ENCODE measurements at places on chromosomes 16 and 17.

DNA sequence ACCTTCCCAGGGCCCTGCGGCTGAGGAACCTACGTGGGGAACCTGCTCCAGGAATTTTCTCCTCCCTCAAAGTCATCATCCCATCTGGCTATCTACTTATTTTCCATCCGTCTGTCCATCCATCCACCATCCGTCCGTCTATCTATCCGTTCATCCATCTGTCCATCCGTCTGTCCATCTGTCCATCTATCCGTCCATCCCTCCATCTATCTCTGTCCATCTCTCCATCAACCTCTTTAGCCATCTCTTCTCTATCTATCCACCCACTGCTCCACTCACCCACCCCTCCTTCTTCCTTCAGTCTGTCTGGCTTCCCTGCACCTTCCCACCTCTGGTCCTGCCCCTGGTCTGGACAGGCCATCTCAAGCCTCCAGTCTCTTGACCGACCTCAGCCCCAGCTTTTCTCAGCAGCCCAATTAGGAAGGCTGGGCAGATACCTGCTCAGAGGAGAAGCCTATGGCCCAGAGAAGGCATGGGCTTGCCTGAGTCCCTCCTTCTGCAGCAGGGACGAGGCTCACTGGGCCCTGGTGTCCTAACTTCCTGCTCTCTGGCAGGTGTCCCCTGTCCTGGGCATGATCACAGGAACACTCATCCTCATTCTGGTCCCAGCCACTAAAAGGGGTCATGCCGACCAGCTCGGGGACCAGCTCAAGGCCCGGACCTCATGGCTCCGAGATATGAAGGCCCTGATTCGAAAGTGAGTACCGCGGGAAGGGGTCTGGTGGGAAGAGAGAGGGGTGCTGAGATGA lies 23.0 kb downstream of the MYBBP1A start:
- no peak for DNase-seq

DNA sequence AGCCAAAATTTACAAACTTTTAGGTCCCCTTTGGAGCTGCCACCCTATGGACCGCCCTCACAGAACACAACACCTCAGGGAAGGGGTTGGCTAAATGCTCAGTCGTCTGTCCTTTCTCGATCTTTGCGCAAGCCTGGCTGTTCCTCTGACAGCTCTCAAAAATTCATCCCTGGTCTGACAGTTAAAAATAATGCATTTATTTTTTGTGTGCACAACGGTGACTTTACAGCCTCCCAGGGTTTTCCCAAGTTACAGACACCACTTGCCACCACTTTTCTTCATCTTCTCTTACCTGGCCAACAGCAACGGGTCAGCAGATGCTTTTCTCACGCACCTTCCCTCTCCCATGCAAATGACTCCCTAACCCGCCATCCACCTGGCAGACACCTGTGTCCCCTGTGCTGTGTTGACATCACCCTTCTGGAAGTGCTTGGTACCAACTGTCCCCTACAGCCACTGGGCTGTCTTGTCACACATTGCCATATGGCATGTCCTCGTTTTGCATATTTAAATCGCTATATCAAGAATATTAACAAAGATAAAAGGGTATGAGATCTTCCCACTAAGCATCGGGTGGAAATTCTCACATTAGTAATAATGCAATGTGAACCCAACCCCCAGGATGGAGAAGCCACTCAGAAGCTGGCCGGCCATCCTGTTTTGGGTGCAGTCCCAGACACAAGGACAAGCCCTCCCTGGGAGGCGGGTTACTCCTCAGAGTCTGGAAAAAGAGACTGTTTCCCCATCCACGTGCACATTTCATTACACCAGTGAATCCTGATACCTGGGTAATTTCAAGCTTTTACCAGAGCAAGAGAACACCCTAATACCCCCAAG lies 187.0 kb downstream of the ZFHX3 start:
- DNase-seq: no peak

DNA sequence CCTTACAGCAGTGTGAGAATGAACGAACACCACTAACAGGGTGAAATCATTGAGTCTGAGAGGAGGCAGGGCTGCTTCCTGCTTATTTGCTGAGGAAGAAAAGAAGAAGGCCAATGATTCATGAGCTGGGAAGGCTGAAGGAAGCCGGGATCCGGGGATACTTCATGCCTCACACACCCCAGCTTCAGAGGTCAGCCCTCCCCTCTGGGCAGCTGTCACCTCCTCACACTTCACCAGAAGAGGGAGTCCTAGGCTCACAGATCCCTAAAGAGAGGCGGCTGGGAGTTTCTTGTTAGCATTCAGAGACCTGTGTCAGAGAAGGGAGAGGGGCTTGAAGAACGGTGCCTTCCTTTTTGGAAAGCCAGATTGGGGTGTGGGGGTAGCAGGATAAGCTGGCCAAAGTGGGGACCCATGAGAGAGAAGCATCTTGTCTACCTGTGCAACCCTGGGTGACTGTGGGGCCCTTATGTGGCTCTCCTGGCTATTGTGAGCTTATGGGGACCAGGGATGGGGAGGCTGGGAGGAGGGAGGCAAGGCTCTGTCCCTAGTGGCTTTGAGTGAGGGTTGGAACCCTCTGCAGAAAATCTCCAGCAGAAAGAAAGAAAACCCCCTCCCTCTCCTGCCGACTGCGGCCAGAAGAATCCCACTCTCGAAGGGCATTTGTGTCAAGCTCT lies 94.6 kb downstream of the RGS9 start:
- no peak for DNase-seq

DNA sequence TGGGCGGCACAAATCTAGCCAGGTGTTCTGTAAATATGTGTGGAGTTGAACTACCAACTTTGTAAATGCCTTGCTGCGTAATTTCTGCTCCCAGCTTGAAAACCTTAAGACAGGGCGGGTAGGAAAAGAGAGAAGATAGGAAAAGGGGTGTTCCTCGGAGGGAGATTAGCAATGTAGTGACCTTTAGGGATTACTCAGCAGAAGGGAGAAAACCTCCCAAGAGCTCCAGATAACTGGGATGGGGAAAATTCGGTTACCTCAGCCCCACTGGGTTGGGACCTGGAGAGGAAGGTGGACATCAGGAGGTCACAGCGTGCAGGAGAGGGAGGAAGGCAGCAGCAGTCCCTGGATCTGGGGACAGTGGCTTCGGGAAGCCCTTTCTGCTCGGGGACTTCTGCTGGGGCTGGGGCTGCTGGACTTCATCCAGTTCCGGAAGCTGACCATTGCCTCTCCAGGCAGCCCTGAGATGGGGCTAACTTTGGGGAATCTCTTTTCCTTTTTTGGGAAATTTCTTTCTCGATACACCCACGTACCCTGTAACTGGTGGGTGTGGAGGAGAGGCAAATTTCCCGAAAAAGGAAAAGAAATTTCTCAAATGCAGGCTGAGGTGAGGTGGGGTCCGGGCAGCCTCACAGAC lies 39.2 kb downstream of the MPRIP start:
- DNase-seq: no peak

- no peak for DNase-seq
Measured at GRCh38 chr17:322006-322780, 30.4 kb downstream of the RPH3AL start.

GRCh38 chr17:74769856-74770497 lies 6.2 kb downstream of the NAT9 start:
- DNase-seq: no peak

DNA sequence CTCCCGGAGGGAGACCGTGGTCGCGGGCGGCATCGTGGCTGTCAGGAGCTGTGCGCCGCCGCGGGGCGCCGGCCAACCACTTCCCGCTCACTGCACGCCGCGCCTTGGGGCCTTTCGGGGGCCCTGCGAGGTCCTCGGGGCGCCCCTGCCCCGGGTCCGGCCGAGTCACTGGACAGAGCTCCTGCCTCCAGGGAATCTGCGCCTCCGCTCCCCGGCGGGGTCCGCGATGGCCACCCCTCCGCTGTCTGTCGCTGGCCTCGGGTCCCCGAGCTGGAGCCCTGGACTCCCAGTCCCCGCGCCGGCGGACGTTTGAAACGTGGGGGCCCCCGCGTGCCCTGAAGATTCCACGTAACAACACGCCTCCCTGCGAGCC lies at the start of gene QRICH2:
Gene QRICH2, minus strand, starts transcription at position 311 of the 373 bp plus-strand sequence. Its CDS starts 278 bp downstream, at position 33.
- DNase-seq: no peak

- no peak for DNase-seq
Measured at GRCh38 chr16:77910021-77910420, 112.3 kb upstream of the CLEC3A start.

- no peak for DNase-seq
Measured at GRCh38 chr16:12461201-12461600, 342.5 kb downstream of the CPPED1 start.

DNA sequence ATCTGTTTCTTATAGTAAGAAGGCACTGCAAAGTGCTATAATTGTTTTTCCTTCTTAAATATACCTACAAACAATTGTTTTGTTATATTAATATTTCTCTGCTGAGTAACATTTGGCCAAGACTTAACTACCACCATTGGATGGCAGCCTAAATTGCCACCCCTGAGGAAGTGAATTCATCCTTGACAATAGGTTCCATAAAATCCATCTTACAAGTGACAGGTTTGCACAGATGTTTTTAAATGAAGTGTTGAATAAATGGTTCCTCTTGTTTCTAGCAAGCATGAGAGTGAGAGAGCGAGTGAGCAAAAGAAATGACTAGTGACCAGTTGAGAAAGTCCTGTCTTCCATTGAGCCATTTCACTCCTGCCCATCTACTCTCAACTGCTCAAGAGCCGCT lies 8.3 kb upstream of the MPHOSPH6 start:
- no peak for DNase-seq

DNA sequence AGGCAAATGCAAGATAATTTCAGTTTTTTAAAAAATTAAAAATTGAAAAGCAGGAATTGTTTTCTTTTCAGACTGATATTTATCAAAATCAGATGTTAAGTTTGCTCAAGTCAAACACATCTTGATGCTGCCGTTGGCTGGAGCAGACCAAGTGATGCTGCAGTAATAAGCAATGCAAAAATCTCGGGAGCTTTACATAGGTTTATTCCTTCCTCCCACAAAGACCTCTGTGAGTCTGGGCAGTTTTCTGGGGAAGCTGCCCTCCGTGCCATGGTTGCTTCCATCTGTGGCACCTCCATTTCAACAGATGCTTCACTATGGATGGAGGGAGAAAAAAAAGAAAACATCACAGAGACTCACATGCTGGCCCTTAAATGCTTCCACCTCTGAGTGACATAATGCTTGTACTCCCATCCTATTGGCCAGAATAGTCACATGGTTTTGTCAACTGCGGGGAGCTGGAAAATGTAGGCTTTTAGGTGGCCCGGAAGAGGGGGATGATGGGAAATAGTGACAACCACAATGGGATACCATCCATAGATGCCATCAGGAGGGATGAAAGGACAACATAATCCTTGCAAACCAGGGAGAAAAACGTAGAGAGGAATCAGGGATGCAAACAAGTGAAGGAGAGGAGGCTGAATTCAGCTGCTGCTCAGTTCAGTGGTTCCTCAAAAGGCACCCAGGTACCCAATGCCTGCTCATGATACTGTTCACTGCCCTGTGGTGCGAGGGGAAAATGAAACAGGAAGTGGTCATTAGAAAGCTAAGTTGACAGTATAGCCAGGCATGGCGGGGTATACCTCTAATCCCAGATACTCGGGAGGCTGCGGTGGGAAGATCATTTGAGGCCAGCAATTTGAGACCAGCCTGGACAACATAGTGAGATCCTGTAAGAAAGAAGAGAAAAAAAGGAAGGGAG lies 13.5 kb upstream of the ERCC4 start:
- DNase-seq: no peak

DNA sequence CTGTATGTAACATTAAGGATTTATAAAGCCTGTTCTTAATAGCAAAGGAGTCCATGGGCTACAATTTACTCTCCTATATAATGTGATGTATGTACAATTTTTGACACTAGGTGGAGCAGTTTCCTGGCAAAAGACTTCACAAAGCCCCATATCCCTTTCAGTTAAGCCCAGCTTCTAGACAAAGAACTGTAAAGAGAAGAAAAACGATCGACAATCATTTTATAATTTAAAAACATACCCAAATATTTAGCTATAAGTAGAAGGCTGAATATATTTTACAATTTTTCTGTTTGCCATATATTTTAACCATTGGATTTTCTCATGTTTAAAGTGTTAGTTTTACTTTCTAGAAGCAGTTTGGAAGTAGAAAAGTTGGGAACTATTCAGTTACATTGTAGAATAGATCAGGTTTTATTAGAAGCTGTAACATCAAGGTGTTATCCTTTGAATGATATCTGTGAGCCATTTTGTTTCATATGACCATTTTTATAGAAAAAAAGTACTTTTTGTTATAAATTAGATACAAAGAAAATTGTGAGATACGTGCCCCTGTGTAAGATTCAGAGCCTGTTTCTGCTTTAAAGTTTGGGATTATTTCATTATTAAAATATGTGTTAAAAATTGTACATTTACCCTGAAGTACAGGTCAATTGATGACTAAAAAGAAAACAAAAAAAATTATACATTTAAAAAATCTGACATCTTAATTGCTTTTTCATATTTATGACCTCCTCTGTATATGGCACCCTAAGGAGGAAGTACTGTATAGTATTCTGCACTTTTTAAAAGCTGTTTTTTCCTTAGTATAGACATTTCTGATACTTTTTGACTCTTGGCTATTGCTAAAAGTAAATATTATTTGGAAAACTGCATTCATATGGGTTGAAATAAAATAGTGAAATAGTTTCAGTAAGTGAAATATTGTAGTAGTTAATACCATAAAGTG lies 46.3 kb downstream of the VMP1 start:
- no peak for DNase-seq

- no peak for DNase-seq
Measured at GRCh38 chr16:66275775-66276428, 90.6 kb upstream of the CDH5 start.

- DNase-seq: no peak
Measured at GRCh38 chr17:77572065-77572601, 386.4 kb upstream of the TNRC6C start.

GRCh38 chr16:1650131-1650530 lies 27.9 kb upstream of the JPT2 start:
- no peak for DNase-seq

- no peak for DNase-seq
Measured at GRCh38 chr16:60748366-60748765, 1287.9 kb downstream of the CDH8 start.

DNA sequence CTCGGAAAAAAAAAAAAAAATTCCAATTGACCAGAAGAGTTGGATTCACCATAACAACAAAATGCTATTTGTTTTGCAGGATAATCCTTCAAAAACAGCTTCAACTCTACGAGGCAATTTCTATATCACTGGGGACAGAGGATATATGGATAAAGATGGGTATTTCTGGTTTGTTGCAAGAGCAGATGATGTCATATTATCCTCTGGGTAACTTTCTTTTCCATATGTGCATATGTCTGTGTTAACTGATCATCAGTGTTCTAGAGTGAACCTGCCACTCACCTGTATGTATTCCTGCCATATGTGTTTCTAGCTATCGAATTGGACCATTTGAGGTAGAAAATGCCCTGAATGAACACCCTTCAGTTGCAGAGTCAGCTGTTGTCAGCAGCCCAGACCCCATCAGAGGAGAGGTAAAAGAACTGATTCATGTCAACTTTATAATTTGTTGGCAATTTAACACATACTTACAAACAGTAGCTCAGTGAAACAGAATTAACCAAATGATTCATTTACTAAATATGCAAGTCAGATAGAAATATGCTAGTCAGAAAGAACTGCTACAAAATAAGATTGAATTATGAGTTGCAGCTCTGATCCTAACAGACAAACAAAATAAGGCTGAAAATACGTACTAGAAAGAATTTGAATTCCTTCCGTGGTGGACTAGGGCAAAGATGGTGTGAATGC lies 14.2 kb downstream of the ERI2 start:
- DNase-seq: no peak

- no peak for DNase-seq
Measured at GRCh38 chr17:9802697-9803096, 11.3 kb upstream of the DHRS7C start.
